CD8-positive, alpha-beta memory T cell (primary cell): ENCODE measurements at places on chromosomes 12 and 14.

DNA sequence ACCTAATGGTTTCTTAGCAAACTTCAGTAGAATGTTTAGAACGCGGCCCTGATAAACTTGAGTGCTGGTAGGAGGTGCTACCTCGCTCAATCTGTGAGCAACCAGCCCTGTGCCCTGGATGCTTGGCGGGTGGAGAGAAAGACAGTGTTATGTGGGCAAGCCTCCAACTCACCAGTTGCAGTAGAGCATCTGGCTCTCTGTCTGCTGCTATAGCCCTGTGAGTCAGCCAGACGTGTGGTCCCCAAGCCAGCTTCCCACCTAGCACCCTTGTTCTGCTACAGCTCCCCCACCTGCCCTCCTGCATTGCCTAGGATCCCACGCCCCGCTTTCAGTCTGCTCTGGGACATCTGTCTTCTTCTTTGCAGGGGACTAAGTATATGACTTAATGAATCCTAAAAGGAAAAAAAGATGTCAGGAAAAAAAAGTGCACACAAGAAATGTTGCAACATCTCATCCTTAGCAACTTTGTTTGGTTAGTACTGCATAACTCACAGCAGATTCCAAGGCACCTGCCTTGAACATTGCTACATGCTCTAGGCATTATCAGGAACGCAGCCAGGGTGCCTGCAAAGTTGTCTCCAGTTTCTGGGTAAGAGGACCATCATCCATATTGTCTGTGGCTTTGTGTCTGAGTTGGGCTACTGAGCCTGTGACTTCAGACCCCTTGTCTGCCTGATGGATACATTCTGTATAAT lies 13.6 kb downstream of the SNRNP35 start:
- no peak overlapping the region for H3K4me3 ChIP-seq
- DNase-seq, result no peak
- no peaks in the 10 kb centered on the region for H3K27me3 ChIP-seq
- H3K27ac ChIP-seq, result no peak overlapping the region

DNA sequence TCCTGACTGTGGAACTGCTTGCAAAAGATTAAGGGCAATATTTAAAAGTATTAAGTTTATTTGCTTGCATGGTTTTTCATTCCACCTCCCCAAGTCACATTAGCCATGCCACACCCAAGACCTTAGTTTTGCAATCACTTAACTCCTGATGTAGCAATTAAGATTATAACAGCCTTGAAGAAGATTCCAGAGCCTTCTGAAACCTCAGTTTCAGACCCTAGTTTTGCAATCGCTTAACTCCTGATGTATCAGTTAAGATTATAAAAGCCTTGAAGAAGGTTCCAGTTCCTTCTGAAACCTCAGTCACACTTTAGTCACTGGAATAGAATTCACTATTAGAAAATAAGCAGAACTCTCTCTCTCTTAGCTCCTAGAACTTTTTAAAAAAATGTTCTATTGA lies 42.7 kb upstream of the DCN start:
- H3K27ac ChIP-seq, result no peak overlapping the region
- H3K4me3 ChIP-seq, result no peak overlapping the region
- no peaks in the 10 kb centered on the region for H3K4me1 ChIP-seq
- H3K27me3 ChIP-seq, result no peaks in the 10 kb centered on the region
- no peak for DNase-seq
- no peaks in the 10 kb centered on the region for H3K36me3 ChIP-seq

DNA sequence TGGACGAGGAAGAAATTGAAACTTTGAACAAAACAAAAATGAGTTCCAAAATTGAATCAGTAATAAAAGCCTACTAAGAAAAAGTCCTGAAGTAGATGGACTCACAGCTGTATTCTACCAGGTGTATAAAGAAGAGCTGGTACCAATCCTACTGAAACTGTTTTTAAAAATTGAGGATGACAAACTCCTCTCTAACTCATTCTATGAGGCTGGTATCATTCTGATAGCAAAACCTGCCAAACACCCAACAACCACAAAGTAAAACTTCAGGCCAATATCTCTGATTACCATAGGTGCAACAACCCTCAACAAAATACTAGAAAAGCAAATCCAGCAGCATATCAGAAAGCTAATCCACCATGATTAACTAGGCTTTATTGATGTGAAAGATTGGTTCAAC lies 33.9 kb upstream of the LDHB start:
- H3K27me3 ChIP-seq, result no peaks in the 10 kb centered on the region
- no peak overlapping the region for H3K27ac ChIP-seq
- DNase-seq, result no peak

DNA sequence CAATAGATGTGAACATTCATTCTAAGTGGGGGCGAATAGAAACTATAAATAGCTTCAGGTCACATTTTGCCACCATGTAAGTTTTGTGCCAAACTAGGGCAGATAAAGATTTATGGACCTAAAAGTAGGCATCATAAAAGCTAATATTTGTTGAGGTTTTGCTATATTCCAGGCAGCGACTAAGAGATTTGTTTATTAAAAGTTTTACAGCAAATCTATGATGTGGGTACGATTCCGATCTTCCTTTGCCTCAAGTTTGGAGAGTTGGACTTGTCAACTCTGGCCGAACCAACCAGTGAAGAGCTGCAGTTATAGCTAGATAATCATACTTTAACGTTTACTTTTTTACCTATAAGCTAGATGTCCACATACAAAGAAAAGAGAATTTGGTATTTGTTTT lies 1.6 kb downstream of the MAPK1IP1L start:
- H3K4me1 ChIP-seq, result peaks cover 33% of the 10 kb centered on the region
- no peak overlapping the region for H3K4me3 ChIP-seq
- H3K27ac ChIP-seq, result peak overlapping the region; percentile 100

DNA sequence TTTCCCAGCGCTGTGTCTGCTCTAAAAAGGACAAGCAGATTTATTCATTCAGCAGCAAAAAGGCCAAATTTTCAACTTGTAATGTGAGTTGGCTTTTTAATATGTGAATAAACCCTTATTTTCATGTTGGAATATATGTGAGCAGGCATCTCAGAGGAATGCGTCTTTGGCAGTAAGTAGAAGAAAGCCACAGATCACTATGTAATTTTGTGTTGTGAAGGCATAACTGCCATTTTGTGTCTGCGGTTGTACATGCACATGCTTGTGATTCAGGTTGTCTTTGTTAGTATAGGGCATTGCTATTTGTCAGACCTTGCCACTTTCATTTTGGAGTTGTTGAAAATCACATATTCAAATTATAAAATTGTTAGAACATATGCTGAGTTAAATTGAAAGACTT lies 398.8 kb upstream of the RGS6 start:
- no peaks in the 10 kb centered on the region for H3K36me3 ChIP-seq
- H3K27ac ChIP-seq, result no peak overlapping the region
- H3K4me3 ChIP-seq, result no peak overlapping the region
- DNase-seq, result no peak
- no peaks in the 10 kb centered on the region for H3K27me3 ChIP-seq

DNA sequence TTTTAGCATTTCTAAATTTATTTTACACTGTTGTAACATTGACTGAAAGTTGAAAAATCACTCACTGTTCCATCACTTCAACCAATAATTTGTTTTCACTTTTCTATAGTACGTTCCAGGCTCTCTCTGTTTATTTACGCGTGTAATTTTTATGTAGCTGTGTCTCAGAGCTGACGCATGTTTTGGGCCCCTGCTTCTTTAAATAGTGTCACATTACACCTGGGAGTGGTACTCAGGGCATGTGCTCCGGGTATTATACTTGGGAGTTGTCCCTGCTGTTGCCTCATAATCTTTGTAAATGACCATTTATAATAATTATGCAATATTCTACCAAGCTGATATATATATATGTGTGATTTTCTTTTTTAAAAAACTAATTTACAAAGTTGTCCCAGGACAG lies 132.8 kb upstream of the CPM start:
- DNase-seq, result no peak
- no peak overlapping the region for H3K4me3 ChIP-seq
- H3K27me3 ChIP-seq, result no peaks in the 10 kb centered on the region
- H3K36me3 ChIP-seq, result no peaks in the 10 kb centered on the region
- no peak overlapping the region for H3K27ac ChIP-seq

- no peak overlapping the region for H3K27ac ChIP-seq
- H3K36me3 ChIP-seq, result no peaks in the 10 kb centered on the region
- DNase-seq, result no peak
- no peaks in the 10 kb centered on the region for H3K27me3 ChIP-seq
- H3K4me1 ChIP-seq, result no peaks in the 10 kb centered on the region
Observed at GRCh38 chr12:104276273-104277131, 27.0 kb upstream of the EID3 start.

DNA sequence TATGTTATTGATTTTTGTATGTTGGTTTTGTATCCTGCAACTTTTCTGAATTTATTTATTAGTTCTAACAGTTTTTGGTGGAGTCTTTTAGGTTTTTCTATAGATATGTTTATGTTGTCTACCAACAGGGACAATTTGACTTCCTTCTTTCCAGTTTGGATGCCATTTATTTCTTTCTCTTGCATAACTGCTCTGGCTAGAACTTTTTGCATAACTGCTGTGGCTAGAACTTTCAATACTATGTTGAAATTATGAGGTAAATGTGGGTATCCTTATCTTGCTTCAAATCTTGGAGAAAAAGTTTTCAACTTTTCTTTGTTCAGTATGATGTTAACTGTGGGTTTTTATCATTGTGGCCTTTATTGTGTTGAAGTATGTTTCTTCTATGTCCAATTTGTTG lies 39.9 kb upstream of the PLBD1 start:
- no peaks in the 10 kb centered on the region for H3K27me3 ChIP-seq
- H3K4me3 ChIP-seq, result no peak overlapping the region
- H3K27ac ChIP-seq, result no peak overlapping the region
- no peaks in the 10 kb centered on the region for H3K4me1 ChIP-seq
- H3K36me3 ChIP-seq, result no peaks in the 10 kb centered on the region

GRCh38 chr12:132061197-132061596 lies 82.9 kb downstream of the DDX51 start:
- peaks cover 8% of the 10 kb centered on the region for H3K4me1 ChIP-seq
- H3K4me3 ChIP-seq, result no peak overlapping the region
- no peak for DNase-seq
- H3K36me3 ChIP-seq, result peaks cover 35% of the 10 kb centered on the region
- H3K27ac ChIP-seq, result no peak overlapping the region
- no peaks in the 10 kb centered on the region for H3K27me3 ChIP-seq

DNA sequence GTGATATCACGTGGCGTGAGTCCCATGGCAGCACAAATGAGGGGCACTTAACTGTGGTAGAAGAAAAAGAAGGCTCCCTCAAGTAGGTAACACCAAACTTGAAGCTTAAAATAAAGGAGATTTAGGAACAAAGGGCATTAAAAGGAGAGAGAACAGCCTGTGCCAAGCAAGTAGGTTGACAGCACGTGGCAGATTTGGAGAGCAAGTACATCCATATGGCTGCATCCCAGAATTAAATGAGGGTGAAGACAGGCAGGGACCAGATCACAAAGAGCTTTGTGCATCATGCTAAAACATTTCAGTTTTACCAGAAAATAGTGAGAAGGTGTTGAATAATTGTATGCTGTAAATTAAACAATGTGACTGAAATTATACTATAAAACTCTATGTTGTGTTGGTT lies 32.8 kb downstream of the KCNMB4 start:
- H3K4me1 ChIP-seq, result no peaks in the 10 kb centered on the region
- no peak overlapping the region for H3K27ac ChIP-seq
- H3K27me3 ChIP-seq, result no peaks in the 10 kb centered on the region
- no peak for DNase-seq
- no peak overlapping the region for H3K4me3 ChIP-seq

DNA sequence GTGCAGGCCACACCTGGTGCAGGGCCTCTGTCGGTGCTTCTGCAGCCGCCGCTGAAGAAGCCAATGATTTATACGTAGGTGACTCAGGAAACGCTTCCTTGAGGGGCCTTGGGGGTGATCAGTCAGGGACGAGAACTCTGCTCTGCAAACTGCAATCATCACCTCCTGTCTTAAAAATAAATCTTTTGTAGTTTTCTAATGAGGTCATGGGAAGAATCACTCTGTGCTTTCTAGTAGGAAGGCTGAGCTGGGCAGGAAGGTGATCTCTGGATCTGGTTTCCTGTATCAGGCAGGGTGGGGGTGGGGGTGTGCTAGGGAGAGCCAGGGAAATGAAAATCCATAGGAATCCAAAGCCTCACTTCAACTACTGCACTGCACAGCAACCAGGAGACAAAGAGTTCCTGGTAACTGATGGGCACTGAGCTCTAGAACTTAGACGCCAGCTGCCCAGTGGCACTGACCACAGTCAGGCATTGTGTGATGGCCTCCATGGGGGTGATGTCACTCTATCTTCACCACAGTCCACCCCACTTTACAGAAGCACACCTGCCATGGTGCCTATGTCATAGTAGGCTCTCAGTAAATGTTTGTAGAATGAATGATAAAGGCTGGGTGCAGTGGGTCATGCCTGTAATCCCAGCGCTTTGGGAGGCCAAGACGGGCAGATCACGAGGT lies 292.4 kb upstream of the PWP1 start:
- H3K27me3 ChIP-seq, result no peaks in the 10 kb centered on the region
- H3K4me1 ChIP-seq, result peaks cover 46% of the 10 kb centered on the region
- H3K36me3 ChIP-seq, result no peaks in the 10 kb centered on the region

GRCh38 chr14:34721129-34721528 lies 6.7 kb upstream of the CFL2 start:
- no peak overlapping the region for H3K27ac ChIP-seq
- no peaks in the 10 kb centered on the region for H3K4me1 ChIP-seq
- H3K36me3 ChIP-seq, result no peaks in the 10 kb centered on the region
- no peak for DNase-seq
- H3K4me3 ChIP-seq, result no peak overlapping the region

- H3K27me3 ChIP-seq, result no peaks in the 10 kb centered on the region
- no peak overlapping the region for H3K27ac ChIP-seq
- no peak for DNase-seq
- no peak overlapping the region for H3K4me3 ChIP-seq
- no peaks in the 10 kb centered on the region for H3K36me3 ChIP-seq
- H3K4me1 ChIP-seq, result no peaks in the 10 kb centered on the region
Observed at GRCh38 chr14:72740966-72741825, 152.7 kb downstream of the DPF3 start.

DNA sequence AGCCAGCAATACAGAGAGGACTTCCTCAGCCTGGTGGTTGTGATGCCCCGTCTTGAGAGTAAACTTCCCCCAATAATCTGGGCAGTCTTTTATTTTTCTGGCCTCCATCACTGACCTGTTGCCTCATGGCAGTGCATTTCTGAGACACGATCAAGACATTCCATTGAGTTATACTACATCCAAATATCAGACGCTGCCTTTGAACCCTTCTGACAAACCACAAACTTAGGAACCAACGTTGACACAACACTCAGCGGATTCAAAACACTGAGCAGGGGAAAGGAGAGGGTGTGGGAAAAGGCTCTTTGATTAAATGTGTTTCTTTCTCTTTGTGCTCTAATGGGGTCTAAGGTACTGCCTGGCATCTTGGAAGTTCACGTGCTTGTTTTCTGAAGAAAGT lies 100.7 kb upstream of the TBX5 start:
- H3K27me3 ChIP-seq, result no peaks in the 10 kb centered on the region
- H3K36me3 ChIP-seq, result no peaks in the 10 kb centered on the region
- DNase-seq, result no peak

DNA sequence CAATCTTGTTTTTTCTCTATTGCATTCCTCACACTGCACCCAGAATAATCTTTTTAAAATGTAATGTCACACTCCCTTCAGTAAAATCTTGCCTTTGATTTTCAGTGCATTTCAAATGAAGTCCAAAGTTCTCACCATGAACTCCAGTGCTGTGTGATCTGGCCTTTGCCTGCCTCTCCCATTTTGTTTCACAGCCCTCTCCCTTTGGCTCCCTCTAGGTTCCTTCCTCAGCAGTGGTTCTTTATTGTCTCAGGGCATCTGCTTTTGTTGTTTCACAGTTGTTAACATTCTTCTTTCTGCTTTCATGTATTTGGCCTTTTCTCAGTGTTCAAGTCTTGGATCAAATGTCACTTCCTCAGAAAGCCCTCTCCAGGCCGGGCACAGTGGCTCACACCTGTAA lies 84.5 kb upstream of the AMN1 start:
- no peak for DNase-seq
- no peak overlapping the region for H3K27ac ChIP-seq
- no peaks in the 10 kb centered on the region for H3K36me3 ChIP-seq
- H3K4me1 ChIP-seq, result peaks cover 8% of the 10 kb centered on the region
- H3K27me3 ChIP-seq, result no peaks in the 10 kb centered on the region
